ENCODE measurements at places on chromosomes 3 and 15.

DNA sequence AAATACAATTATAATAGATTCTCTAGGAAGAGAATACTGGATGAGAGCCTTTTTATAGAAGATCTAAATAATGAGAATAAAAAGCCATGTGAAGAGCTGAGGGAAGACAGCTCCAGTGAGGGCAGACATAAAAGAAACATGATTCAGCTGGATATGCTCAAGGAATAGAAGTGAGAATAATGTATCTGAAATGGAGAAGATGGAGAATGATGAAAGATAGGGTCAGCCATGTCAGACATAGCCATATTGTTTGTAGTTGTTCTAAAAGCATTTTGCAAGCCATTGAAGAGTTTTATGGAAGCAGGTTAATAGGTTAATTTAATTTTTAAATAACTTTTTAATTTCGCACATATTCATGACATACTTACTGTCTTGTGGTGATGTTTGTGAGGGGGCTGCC is 713.5 kb upstream of the ARPP21 start:
- no peak for DNase-seq

- no peak for DNase-seq
Measured at GRCh38 chr3:20912406-20912805, 726.4 kb upstream of the SGO1 start.

DNA sequence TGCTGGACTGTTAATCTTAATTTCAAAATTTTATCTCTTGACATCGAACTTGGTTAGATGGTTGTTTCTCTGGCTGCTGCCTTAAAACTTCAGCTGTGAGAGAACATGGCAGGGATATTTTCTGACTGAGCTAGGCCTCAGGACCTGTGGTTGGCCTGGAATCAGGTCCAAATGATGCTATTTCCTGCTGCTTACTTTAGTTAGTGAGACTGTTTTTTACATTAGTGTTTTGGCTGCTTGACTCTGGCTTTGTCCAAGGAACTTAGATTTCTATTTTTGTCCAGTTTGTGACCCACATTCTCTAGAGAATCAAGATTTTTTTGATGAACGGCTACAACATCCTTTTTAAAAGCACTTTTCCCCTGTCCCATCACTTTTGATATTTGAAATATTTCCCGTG is 497.9 kb upstream of the SGO1 start:
- DNase-seq: no peak

DNA sequence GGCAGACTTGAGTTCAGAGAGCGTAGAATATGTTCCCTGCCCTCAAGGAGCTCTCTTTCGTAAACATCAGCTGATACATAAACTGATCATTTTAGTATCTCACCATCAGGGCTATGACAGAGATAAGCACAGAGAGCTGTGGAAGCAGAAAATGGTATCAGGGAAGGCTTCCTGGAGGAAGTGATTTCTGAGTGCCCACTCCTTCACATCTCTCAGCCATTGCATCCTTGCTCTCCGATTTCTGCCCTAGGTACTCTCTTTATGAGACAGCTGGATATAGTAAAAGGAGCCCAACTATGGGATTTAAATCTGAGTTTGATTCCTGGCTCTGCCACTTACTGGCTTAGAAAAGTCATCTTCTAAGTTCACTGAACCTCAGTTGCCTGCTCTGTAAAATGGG is 9.1 kb upstream of the AP2M1 start:
- DNase-seq: no peak

- DNase-seq: no peak
Measured at GRCh38 chr3:99875581-99875928, 57.9 kb downstream of the CMSS1 start.

GRCh38 chr3:64410226-64410625 is 185.0 kb upstream of the PRICKLE2 start:
- DNase-seq: no peak

GRCh38 chr3:10518506-10519150 is 13.2 kb upstream of the ATP2B2 start:
- no peak for DNase-seq

DNA sequence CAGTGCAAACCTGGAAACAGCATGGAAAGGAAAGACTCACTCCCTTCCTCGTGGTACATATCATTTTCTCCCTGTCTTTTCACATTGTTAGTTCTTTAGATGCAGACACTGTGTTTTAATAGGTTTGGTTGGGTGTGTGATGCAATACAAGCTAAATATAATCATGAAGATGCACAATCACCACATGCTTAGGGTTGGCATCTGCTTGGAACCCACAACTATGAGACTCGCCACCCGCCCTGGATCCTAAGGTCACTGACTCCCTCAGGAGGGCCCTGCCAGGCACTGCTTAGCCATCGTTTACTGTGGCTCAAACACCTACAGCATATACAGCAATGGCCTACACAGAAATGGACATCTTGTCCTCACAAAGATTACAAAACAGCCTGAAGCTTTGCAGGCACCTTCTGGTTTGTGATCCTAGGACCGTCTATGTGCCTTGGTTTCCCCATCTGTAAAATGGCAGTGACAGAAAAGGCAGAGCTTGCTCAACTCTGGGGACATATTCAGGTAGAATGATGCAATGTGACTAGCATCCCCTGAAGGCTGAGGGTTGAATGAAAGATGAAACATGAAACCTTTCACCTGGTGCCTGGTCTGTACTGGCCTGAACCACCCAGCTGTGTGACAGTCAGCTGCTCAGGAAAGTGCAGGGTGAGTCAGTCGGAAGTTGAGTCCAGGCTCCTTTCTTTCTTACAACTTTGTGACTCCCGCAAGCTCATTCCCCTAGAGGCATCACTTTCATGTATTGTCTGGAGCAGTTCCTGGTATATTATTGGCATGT is 123.6 kb upstream of the PFN2 start:
- no peak for DNase-seq

- DNase-seq: no peak
Measured at GRCh38 chr3:111784001-111784400, 75.1 kb upstream of the PHLDB2 start.

DNA sequence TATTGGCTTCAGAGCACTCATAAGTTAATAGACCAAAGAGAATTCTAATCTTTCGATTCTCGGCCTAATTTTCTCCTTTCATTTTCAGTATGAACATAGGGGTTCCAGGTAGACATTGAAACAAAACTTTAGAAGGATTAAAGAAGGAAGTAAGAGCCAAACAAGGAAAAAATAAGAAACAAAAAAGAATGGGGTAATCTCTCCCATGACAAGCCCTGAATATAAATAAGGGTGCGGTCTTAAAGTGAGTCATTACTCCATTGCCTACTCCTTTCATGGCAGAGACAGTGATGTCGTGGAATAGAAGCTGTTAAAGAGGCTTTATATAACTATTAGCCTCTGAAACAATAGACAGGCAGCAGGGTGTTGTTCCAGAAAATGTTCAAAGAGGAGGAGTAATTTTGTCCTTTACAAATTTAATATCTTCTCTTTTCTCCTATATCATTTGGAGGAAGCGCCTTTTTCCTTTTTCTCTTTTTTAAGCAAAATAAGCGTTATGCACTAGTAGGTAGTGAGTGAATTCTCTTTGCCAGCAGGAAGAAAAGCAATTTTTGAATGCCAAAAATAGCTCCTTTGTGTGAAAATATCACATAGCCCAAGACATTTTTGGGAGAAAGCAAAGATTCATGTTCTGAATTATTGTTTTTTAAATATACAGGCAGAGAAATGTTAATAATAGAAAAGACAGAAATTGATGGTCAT is 607.9 kb upstream of the KCNMB2 start:
- DNase-seq: peak; percentile 72

DNA sequence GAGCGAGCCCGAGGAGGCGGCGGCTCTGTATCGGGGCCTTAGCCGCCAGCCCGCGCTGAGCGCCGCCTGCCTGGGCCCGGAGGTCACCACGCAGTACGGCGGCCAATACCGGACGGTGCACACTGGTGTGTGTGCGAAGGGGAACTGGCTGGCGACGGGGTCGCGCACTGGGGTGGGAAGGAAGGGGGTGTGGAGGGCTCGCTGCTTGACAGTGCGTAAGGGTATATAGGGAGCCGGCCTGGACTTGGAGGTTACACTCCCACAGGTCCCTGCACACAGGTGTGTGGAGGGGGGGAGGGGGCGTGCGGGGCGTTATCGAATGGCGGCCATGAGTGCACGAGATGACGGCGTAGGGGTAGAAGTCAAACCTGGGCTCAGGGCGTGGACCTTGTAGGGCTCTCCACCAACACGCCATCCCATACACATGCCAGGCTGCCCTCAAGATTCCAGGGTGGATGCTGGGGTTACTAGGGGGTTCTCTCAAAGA is 389 bp downstream of the APEH start:
- no peak for DNase-seq

DNA sequence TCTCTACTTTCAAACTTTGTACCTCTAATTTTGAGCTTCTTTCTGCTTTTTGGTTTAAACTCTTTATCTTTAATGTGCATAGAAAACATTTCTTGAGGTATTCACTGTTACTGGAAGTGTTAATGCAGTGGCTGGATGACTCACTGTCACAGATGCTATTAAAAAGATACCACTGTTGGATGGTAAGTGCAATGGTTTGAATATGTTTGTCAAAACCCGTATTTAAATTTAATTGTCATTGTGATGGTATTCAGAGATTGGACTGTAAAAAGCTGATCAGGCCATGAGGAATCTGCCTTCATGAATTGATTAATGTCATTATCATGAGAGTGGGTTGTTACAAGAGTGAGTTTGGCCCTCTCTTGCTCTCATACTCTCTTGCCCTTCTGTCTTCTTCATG is 70.6 kb downstream of the AP4E1 start:
- DNase-seq: no peak

DNA sequence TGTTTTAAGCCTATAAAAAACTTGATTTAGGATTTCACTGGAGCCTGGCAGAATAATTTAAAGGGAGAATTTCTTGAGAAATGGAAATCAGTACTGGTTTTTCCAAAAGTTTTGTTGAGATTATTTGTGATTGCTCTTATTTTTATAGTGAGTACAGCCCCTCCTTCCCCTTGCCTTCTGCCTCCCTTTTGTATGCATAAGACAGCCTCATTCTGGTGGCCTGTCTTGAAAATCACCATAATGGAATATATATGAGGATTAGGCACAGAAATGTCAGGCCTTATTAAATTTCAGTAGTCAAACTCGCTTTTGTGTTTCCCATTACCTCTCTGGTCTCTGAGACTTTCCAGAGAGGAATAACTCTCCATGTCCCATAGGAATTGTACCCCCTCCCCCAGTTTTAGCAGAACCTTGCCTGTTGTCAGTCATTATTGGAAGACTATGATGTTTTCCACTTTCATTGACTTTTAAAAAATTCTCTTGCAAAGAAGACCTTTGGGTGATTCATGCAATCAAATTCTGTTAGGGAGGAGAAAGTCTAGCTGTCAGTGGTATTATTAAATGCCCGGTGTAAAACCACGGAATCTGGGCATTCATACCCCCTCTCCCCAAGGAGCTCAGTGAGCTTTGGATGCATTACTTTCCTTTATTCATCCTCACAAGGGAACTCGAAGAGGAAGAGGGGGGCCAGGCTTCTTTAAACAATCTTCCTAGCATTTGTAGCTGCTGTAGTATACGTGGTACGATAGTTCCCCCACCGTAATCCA is 171.6 kb upstream of the TSC22D2 start:
- DNase-seq: no peak

DNA sequence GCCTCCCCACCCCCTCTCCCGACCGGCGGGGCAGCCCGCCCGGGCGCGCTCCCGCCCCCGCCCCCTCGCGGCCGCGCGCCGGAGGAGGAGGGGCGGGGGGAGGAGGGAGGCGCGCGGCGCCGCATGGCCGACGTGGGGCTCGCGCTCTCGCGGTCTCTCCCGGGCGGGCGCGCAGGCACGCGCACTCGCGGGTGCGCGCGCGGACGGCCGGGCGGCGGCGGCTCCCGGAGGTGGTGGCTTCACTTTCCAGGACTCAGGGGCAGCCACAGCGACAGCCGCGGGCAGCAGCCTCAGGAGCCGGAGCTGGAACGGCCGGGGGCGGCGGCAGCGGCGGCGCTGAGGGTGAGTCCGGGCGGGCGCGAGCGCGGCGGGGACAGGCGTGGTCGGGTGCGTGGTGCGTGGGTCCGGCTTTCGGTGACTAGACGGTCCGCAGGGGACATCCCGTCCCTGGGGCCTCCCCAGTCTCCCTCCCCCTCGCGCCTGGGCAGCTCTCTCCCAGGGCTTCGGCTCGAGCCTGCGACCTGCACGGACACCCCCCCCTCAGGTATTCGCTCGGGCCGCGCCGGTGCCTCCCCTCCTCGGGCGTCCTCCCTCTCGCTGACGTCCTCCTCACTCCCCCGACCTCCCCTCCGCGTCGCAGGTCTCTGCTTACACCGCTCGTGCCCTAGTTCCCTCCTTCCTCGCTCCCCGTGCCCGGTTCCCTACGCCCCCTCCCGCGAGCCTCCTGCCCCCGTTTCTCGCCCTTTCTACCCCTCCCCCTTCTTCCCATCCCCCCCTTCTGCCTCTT is at the start of gene UBE2E2:
Gene UBE2E2, plus strand, starts transcription at position 407 of the 787 bp plus-strand sequence.
- peak; percentile 72 for DNase-seq

GRCh38 chr15:66165856-66166255 is 87.7 kb downstream of the MEGF11 start:
- DNase-seq: no peak

GRCh38 chr15:83410532-83410931 is 36.6 kb upstream of the SH3GL3 start:
- no peak for DNase-seq

DNA sequence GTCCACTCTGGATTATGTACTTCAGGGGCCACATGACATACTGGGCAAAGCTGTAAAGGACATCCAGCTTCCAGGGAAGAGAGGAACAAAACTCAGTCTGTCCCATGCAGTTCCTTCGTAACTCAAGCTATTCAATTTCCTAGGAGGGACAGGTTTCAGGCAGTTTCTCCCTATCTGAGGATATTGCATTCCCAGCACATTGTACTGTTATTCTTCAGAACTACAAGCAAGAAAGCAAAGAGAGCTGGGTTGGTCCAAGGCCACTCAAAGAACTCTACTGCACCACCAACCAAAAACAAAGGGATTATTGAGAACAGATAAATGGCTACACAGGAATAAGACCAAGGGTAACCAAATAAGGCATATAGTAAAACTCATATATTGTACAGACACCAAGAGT is 117.6 kb upstream of the ARL6 start:
- no peak for DNase-seq

DNA sequence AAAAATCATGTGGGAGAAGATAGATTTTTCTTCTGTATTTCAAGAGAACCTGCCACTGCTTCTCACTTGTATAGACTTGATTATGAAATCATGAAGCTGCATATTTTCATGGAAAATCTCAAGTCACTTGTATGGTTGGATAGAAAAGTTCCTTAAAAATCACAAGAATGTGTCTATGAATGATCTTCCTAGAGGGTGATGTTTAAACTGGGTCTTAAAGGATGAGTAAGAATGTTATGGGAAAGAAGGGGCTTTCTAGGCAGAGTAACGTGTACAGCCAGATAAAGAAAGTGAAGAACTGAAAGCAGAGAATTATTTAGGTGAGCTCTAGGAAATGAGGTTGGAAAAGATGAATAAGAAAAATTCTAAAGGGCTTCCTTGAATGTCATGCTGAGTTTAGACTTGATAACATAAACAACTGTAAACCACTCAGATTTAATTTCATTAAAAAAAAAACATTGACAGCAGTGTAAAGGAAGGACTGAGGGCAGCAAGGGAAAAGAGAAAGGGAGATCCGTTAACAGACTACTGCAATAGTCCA is 5.0 kb downstream of the CD47 start:
- DNase-seq: no peak
